Activated T-helper 1 cell treated with anti-CD3 and anti-CD28 coated beads, Interleukin-2, amount 50 U/mL, for 16 hours (primary cell): ENCODE measurements at places on chromosomes 1 and 21.

DNA sequence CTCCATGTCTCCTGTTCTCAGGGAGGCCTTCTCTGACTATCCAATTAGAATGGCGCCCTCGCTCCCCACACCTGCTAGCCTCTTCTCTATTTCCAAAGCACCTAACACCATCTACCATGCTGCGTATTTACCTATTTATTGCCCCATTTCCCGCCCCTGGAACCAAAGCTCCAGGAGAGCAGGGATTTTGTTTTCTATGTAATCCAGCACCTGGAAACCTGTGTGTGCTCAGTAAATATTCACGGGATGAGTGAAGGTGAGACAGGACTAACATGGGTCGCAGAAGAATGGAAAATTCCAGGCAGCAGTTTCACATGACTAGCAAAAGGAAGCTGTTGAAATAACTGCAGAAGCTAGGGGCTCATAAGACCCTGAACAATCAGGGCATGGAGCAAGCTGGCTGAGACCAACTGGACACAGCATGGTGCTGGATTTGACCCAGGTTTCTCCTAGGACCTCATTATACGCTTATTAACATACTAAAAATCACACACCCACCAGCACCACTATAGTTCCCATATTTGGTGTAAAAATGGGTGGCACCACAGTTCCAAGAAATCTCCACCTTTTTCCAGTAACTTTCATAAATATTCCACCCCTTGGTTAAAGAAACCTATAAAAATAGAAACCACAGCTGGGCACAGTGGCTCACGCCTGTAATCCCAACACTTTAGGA, 15.1 kb upstream of the TENT5B start:
- no peak for DNase-seq

GRCh38 chr1:225152061-225152460, 222.6 kb downstream of the DNAH14 start:
- DNase-seq: no peak

DNA sequence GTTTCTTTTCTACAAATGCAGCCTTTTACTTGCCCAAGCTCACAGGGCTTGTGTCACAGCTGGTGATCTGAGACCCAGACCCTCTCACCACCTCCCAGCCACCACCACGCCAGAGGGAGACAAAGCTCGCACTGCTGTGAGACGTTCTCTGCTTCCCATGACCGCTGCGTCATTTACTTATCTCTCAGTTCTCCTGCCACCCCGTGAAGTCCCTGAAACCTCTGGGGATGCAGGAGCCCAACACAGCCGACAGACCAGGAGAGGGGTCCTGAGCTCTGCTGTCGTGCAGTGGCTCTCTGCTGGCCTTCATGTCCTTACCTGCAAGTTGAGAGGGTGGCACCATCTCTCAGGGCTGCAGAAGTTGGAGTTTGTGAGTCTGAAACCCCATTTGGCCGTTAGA, 77.7 kb downstream of the SLC16A1 start:
- DNase-seq: no peak

- no peak for DNase-seq
Observed at GRCh38 chr1:154755858-154756730, 114.0 kb downstream of the KCNN3 start.

- DNase-seq: no peak
Observed at GRCh38 chr21:33811167-33812010, 104.2 kb downstream of the ATP5PO start.

DNA sequence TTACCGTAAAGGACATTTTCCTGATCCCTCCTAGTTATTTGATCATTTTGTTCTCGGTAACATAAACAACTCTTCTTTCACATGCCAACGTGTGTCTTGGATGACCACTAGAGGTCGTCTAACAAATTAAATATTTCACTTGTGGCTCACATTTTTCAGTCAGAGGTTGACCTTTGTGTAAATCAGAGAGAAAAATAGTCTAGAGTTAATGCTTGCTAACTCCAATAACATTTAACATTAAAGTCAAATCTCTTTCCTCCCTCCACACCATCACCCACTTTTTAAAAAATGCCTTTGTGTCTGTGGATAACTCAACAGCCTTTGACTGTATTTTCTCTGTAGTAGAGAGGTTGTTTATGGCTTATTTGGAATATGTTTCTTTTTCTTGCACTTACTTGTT, 220.5 kb upstream of the B3GALT2 start:
- DNase-seq: no peak

GRCh38 chr1:234307726-234308125, 65.5 kb upstream of the COA6 start:
- DNase-seq: no peak

- DNase-seq: no peak
Observed at GRCh38 chr1:243416495-243416894, 160.7 kb downstream of the SDCCAG8 start.

GRCh38 chr21:39315603-39316445, 2.4 kb upstream of the BRWD1 start:
- DNase-seq: no peak

DNA sequence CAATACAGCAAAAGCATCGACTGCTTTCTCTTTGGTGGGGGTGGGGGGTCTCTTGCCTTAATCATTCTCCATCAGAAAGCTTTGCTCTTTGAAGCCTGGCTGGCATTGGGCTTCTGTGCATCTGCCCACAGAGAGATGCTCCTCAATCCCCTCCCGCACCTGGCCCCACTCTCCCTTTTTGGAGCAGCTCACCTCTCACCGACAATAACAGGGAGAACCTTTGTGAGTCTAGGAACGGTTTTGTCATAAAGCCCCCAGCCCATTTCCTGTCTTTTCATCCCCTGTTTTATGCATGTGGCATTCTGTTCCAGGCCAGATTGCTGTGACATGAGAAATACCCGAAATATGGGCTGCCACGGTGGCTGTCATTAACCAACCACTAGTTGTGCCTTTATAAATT, 469.0 kb upstream of the VAMP3 start:
- no peak for DNase-seq

DNA sequence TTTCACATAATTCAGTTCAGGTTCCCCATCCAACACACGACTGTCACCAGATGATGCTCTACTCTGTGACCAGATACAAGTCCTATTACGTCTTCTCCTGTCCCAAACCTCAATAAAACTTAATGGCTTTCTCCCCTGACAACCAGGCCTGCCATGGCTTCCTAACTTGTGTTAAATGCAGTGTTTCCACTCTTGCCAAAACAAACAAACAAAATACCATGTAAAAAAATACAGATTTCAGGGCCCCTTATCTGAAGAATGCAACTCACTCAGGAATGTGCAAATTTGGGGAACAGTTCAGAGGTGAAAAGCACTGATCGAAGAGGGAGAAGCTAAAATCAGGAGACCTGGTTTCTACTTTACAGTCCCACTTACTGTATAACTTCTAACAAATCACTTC, 863 bp upstream of the NUF2 start:
- DNase-seq: no peak

GRCh38 chr1:206606867-206607266, 5.4 kb downstream of the EIF2D start:
- no peak for DNase-seq

DNA sequence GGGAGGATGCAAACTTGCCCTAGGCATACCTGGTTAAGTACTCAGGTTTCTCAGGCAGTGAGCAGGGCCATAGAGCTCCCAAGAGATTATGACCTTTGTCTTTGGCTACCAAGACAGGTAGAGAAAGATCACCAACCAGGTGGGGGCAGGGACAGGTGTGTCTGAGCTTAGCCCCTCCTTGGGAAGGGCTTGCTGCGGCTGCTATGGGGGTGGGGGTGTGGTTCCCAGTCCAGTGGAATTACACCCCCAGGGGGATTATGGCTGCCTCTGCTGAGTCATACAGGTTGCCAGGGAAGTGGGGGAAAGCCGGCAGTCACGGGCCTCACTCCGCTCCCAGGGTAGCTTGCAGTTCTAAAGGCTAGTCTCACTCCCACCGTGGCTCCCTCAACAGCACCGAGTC, 65.2 kb upstream of the FAM163A start:
- no peak for DNase-seq

GRCh38 chr1:220573836-220574235, 45.9 kb downstream of the MARK1 start:
- DNase-seq: no peak

GRCh38 chr21:44286716-44287632, 1.3 kb downstream of the AIRE start:
- no peak for DNase-seq

DNA sequence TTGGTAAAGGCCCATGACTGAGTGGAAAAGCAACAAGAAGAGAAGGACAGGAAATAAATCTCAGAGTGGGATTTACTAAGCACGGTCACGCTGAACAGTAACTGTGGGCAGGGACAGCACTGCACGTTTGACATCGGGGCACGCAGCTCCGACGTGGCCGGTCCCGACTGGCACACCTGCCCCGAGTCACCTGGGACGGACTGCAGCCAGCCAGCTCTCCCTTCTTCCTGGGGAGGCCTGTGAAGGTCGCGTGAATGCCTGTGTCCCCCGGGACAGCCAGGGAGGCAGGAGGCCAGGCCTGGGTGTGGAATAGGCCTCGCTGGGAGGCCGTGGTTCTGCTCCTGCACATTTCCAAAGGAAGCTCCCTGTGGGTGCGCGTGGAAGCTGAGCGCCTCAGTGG, 140.2 kb downstream of the PRDM16 start:
- no peak for DNase-seq

DNA sequence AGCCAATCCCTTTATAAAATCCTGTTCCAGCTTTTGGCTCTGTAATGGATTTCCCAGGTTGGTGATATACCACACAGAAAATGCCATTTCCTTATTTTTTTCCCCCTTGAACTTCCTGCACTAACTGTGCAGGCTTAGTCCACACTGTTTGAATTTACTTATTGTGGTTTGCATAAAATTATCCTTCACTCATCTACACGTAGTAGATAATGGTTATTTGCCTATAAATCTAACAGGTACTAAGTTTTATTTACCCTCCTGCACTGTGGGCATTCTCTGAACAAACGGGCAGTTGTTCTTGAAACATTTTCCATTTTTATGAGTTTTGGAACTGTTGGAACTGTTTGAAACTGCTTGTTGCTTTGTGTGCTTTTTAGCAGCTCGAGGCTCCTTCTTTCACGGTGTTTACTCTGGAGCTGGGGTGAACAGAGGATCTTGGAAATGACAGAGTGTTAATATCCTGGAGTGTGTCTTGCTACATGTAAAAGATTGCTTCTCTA, 23.0 kb upstream of the KIFAP3 start:
- DNase-seq: no peak

- no peak for DNase-seq
Observed at GRCh38 chr1:55194851-55195250, 20.3 kb downstream of the USP24 start.

GRCh38 chr1:231625975-231626534, 535 bp upstream of the DISC1 start:
- DNase-seq: no peak

- DNase-seq: no peak
Observed at GRCh38 chr21:46388206-46388880, 64.4 kb downstream of the PCNT start.
